ENCODE measurements at places on chromosomes 6 and 20. TPM values are rescaled to one million over a fixed set of nuclear protein-coding genes. Genes with fewer than 3 reads are reported as not detected.

Gene DSTN
- total RNA-seq, result 465 TPM

Gene RFX6
- not detected for total RNA-seq

Gene SLC17A1
- not detected for total RNA-seq

Gene GRIK2
- total RNA-seq, result 0.65 TPM

Gene C20orf96
- 12.9 TPM for total RNA-seq

Gene PNLDC1
- total RNA-seq, result not detected

Gene STX7
- 13.8 TPM for total RNA-seq

Gene FNDC11
- total RNA-seq, result 0.78 TPM

Gene ESR1
- total RNA-seq, result 0.13 TPM

Gene ZNF311
- 1.4 TPM for total RNA-seq

Gene SIRPD
- not detected for total RNA-seq

Gene MOG
- not detected for total RNA-seq

Gene CNBD2
- 3.4 TPM for total RNA-seq

Gene PHACTR2
- total RNA-seq, result 38.7 TPM

Gene TENT5A
- 9.4 TPM for total RNA-seq

Gene KIAA0408
- 1.6 TPM for total RNA-seq

Gene TFAP2D
- not detected for total RNA-seq

Gene DUSP15
- 0.13 TPM for total RNA-seq

Gene BPIFA1
- not detected for total RNA-seq

Gene SLC22A1
- not detected for total RNA-seq

Gene SLPI
- 4.9 TPM for total RNA-seq

Gene SMPDL3A
- total RNA-seq, result 9.2 TPM

Gene SLC17A4
- not detected for total RNA-seq

Gene RBPJL
- not detected for total RNA-seq

Gene DAAM2
- 2.5 TPM for total RNA-seq

Gene TGM2
- 262 TPM for total RNA-seq

Gene ENPP1
- total RNA-seq, result 3.6 TPM

Gene MUC21
- not detected for total RNA-seq

Gene RAD21L1
- 0.52 TPM for total RNA-seq

Gene IL20RA
- total RNA-seq, result 0.26 TPM

Gene PSORS1C1
- under 0.01 TPM for total RNA-seq

Gene APOM
- total RNA-seq, result 1.8 TPM

Gene TREML4
- total RNA-seq, result 0.13 TPM

Gene LAMA4
- total RNA-seq, result 124 TPM

Gene HUS1B
- total RNA-seq, result 0.40 TPM

Gene CNR1
- total RNA-seq, result not detected

Gene MYLIP
- total RNA-seq, result 2.3 TPM

Gene RIPOR3
- total RNA-seq, result 13.7 TPM

Gene SMIM28
- not detected for total RNA-seq

Gene BMP2
- 22.0 TPM for total RNA-seq

Gene TRERF1
- total RNA-seq, result 11.9 TPM

Gene TPD52L1
- total RNA-seq, result 5.2 TPM

Gene GINS1
- total RNA-seq, result 12.9 TPM

Gene GNAS-AS1
- total RNA-seq, result 0.72 TPM

Gene CD24
- 6.5 TPM for total RNA-seq

Gene CST8
- not detected for total RNA-seq

Gene HLA-DQB2
- not detected for total RNA-seq

Gene TP53RK
- 20.3 TPM for total RNA-seq

Gene MUCL3
- not detected for total RNA-seq

Gene CRISP3
- not detected for total RNA-seq

Gene WFDC12
- not detected for total RNA-seq

Gene KIF25
- total RNA-seq, result 0.56 TPM

Gene GDAP1L1
- not detected for total RNA-seq

Gene PPP1R14C
- not detected for total RNA-seq

Gene ZC3H12D
- not detected for total RNA-seq
